ENCODE measurements at places on chromosomes 5 and 9. TPM values are rescaled to one million over a fixed set of nuclear protein-coding genes. Genes with fewer than 3 reads are reported as not detected.

The GHR gene
- not detected for total RNA-seq

The DOCK2 gene
- 2.1 TPM for total RNA-seq

The FAT2 gene
- not detected for total RNA-seq

The SLC46A2 gene
- total RNA-seq = not detected

The PKD2L2 gene
- 0.03 TPM for total RNA-seq

The INSL4 gene
- 15.8 TPM for total RNA-seq

The TNC gene
- 1.2 TPM for total RNA-seq

The EIF4E1B gene
- not detected for total RNA-seq

The CCL19 gene
- total RNA-seq = not detected

The TAF11L4 gene
- total RNA-seq = not detected

The FGF18 gene
- total RNA-seq = 0.25 TPM

The SPATA6L gene
- total RNA-seq = 2.0 TPM

All from A549 treated with CpdA at 1 μM for 4 hours (cell line).